ENCODE measurements at places on chromosomes 7 and 10.

DNA sequence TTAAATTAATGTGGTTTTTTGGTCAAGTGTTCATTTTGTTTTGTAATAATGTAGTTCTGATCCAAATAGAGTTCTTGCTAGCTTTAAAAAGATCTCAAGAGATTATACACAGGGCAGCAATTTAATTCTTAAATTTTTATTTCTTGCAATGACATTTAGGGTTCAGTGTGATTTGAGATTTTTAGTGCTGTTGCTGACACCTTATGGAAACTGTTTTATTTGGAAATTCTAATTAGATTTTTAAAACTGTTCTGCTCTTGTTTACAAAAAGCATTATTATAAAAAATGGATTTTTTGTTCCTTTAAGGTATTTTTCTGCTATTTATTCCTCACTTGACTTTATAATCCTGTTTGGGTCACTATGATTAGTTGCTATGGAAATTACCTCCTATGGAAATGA is 72.1 kb downstream of the RTKN2 start:
- DNase-seq, result no peak

GRCh38 chr7:2205036-2205780 is 27.5 kb downstream of the MAD1L1 start:
- DNase-seq, result no peak

GRCh38 chr7:117012696-117013095 is 59.4 kb downstream of the ST7 start:
- DNase-seq, result peak; percentile 60

DNA sequence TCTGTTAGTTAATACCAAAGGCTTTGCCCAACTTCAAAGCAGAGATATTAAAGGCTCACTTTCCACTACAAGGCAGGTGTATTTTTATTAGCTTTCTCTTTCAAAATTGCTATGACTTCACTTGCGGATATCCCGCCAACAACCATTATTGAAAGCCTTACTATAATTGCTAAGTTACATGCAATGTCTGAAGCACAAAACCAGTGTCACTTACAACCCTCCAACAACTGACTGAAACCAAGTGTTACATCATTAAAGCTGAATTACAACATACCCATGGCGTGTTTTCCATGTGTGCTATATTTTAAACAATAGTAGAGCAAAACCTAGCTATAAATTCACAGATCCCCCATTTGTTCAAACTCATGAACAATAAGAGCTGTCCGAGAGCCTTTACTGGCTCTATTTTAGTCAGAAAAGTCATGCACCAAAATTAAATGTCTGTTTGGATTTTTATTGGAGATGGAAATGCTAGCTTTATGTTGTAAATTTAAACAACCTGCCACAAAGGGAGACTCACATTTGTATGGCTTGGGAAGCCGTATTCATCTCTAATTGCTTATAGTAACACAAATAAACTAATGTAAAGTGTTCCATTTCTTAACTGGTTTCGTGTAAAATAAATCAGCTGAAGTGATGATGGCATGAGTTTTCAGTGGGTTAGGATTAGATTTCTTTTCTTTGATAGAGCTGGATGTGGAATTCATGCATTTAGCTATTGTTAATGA is 227.1 kb downstream of the AGMO start:
- no peak for DNase-seq

DNA sequence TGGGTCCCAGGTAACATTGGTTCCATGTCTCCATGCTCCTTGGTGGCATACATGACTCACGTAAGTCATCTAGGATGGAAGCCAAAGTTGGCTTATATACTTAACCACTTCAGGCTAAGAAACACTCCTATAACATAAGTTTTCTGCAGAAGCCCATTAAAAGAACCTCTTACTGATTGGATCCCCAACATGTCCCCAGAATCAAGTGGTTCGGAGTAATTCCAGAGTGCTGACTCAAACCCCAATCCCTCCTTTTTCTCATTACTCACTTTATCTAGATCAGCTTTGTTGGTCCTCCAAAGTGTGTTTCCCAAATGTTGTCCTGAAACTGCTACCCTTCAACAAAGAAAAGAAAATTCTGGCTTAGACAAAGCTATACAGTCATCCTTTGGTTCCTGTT is 10.1 kb upstream of the ATOH7 start:
- DNase-seq, result no peak

All from SJCRH30 (cell line).